Left cardiac atrium (tissue), 4 donors: ENCODE measurements at places on chromosomes 1 and 21.

- no peak for DNase-seq
Measured at GRCh38 chr1:20496241-20496661, 10.2 kb upstream of the CAMK2N1 start.

DNA sequence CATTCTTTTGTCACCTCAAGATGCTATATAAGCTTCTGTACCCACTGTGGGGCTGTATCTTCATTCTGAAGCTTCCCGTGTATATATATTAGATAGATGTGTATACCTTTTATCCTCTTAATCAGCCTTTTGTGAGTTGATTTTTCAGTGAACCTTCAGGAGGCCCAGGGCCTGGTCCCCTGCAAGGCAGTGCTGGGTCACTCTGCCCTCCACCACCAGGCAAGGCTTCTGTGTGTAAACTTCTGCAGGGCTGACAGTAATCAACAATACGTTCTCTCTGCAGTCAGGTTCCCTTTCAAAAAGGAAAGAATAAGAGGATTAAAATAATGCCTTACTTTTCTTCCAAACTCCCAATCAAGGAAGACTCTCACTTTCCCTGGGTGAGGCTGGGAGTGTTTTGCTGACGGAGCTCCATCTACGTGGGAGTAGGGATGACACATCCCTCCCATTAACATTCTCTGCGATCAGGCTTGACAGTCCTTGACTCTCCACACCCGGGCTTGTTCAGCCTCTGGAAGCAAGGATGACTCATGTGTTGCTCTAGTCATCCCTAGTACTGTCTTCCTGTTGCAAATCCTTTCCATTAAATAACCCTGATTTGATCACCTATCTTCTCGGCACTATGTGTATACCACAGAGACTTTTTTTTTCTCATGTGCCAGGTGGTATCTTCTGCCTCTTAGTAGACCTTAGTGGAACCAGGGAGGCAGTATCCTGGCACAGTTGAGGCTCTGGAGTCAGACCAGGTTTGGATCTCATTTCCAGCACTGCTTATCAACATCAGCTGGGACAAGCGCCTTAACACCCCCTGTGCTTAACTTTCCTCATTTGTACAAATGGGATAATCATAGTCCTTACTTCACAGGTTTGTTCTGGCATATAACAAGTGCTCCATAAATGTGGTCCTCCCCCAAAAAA, 70.3 kb upstream of the KCNK1 start:
- DNase-seq: peak; percentile 48

DNA sequence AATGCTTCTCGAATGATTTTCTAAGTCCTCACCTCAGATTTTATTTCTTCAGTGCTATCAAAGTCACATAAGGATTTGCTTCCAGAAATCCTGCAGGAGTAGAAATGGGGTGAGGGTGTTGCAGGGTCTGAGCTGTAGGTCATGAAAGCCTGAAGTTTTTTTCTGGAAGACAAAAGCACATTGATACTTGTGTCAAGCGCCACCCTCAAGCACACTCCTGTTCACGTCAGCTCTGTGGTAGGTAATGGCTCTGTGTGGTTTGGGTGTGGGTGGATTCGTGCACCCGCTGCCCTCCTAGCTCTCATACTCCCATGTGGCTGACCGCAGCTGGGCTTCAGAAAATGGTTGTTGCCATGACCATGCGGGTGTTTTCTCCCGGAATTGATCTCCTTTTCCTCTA, 39.9 kb downstream of the AKNAD1 start:
- DNase-seq: no peak

DNA sequence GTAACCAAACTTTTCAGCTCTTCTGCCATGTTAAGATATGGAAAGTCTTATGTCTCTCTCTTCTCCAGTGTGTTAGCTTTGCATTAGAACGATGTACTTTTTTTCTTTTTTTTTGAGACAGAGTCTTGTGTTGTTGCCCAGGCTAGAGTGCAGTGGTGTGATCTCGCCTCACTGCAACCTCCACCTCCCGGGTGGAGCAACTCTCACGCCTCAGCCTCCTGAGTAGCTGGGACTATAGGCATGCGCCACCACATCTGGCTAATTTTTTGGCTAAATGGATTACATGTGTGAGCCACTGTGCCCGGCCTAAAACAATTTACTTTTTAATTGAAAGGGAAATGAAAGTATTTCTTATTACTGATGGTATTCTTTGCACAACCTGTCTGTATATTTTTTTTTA, 35.8 kb downstream of the SPEN start:
- DNase-seq: no peak

DNA sequence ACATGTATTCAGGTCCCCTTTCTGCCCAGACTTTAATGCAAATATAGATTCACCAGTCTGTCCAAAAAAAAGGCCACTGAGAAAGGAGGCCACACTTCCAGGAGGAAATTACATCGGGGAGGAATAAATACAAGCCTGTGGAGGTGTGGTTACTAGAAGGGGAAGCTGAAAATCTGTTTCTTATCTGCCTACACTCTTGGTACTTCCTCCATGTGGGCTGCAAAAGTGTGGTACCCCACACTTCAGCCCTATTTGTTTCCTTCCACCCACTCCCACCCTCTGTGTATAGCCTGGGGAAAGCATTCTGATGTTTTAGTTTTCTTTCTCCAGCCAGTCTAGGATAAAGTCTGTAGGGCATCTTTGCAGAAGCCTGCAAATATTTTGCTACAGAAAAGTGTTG, 38.4 kb downstream of the UTP25 start:
- DNase-seq: no peak

GRCh38 chr1:96482616-96483015, 239.0 kb upstream of the PTBP2 start:
- DNase-seq: no peak

DNA sequence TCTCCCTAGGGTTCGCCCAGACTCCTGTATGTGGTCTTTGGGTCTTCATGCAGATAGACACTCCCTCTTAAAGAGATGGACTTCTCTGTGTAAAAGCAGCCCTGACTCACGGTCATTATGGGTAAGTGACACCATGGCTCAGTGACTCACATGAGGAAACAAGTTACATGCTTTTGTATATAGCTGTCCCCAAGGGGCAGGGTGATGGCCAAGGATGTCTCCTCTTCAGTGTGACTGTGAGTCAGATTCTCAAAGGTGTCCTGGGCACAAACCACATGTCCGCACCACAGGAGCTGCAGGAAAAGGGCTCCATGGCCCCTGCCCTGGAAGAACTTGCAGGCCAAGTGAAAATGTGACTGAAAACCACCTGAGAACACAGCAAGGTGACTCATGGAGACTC, 380.4 kb downstream of the NPHP4 start:
- DNase-seq: no peak

DNA sequence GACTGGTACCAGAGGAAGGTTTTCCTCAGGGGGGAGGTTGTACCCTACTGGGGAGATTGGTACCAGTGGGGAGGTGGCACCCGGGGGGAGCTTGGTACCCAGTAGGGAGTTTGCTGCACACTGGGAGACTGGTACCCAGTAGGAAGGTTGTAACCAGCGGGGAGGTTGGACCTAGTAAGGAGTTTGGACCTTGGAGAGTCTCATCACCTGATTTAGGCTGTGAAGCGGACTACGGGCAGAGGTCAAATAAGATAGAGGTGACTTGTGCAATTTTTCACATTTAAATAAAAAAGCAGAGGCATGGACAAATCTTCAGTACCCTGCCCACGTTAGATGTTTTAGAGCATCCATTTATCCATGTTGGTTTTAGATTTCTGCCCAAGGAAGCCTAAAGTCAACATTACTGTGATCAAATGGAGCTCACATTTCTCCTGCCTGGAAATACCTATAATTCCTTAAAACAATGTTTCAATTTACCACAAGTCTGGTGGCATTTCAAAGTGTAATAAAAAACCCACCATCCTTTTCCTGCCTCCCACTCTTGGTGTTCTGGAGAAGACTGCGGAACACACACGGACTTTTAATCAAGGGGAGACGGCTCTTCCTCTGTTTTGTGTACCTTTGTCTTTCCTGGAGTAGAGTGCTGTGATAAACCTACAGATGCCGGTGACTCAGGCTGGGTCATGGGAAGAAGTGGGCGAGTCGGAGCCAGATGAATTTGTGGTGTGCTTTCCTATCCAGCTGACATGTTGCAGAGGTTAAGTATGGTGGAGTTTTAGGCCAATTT, 36.2 kb upstream of the MRPS6 start:
- DNase-seq: no peak

DNA sequence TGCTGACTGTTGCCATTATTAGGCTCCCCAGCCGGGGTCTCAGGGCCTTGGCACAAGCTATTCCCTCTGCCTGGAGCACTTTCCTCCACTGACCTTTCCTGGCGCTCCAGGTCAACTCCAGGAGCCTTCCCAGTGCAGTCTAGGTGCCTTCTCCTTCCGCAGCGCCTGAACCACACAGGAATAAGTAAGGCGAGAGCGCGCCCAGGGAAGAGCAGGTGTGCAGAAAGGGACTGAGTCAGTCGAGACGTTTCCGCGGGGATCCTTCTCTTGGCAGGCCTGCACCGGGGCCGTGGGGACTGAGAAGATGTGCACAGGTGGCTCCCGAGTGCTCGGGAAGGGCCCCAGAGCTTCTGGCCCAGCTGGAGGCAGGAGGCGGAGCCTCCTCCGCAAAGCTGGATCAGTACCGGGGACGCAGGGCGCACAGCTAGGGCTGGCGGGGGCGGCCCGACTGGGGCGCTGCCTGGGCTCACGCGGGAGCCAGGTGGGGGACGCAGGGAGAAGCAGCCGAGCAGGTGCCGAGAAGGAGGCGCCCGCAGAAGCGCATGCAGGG, 765 bp upstream of the BMP8A start:
- DNase-seq: no peak

DNA sequence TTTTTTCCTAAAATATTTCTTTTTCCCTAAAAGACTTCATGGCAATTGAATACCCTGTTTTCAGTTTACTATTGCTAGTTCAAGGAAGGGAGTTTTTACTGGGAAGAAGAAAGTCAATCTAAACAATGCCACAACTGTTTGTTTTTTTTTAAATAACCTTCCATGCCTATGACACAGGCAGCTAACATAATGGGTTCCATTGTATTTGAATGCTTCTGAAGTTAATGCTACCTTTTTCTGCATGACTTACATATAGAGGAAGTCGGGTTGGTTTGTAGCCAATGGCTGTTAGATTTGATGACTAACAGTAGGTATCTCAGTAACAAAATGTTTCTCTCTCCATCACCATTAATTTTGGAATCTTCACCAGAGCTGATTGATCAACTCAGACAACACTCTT, 134.0 kb downstream of the KIF26B start:
- no peak for DNase-seq

- peak; percentile 38 for DNase-seq
Measured at GRCh38 chr1:237227476-237227875, 185.5 kb downstream of the RYR2 start.

- no peak for DNase-seq
Measured at GRCh38 chr1:4837031-4837600, 182.7 kb downstream of the AJAP1 start.

DNA sequence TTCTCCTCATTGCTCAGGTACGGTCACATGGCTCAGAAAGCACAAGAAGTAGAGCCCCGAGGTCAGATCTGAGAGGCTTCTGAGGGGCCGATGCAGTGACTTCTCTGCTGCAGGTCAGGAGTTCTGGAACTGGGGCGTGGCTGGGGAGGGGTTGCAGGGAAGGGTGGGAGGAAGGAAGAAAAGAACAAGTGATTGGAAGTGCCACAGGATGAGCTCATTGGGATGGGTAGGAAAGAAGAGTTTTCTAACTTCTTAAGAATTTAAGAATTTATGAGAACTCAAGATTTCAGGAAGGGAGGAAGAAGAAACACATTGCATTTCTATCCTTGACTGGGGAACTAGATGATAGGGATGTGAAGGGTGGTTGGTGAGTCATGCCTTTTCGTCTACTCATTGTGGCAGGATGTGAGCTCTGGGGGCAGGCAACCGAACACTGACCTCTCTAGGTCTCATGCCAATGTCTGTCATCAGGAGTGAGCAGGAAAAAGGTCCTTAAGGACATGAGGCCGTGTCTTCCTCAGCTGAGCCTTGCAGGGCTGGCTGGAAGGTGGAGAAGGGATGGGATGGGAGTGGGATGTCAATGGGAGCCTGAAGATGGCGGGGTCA, 497 bp downstream of the FCRLB start:
- DNase-seq: no peak

GRCh38 chr1:79362470-79362869, 355.9 kb upstream of the ADGRL4 start:
- no peak for DNase-seq

DNA sequence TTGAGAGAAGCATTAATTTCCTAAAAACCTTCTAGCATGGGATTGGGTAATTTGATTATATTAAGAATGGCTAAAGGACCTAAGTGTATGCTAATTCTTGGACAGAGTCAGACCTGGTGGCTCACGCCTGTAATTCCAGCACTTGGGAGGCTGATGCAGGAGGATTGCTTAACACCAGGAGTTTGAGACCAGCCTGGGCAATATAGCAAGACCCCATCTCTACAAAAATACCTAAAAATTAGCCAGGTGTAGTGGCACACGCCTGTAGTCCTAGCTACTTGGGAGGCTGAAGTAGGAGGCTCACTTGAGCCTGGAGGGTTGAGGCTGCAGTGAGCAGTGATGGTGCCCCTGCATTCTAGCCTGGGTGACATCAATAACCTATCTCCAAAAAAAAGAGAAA, 45.9 kb upstream of the BMP8A start:
- DNase-seq: no peak

DNA sequence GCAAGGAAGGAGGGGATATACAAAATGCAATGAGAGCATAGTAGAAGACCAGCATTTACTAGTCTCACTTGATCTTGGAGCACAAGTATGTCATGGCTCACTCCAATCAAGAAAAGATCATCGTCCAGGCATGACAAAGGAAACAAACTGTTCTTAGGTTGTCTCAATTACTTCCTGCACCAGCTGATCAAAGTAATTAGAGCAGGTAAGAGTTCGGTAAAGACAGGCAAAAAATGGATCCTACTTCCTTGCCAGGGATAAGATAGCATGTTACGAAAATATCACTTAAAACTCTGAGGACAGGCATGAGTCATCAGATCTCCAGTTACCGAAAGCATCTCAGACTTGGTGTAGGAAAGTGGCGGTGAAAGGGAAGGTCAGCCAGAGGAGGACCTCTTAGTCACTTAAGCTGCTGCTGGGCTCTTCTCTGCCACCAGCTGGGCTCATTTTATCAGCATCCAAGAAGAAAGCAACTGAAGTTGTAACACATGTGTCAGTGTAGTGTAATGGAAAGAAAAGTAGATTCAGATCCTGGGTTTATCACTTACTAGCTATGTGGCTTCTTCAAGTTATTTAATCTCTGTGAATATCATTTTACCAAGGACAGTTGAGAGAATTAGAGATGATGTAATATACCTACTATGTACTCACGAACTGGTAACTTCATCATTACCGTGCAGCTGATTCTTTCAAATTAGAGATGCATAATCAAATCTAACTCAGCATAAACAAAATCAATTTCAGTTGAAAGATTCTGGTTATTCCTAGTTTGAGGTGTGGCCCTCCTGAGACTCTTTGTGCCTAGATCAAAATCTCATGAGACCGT, 46.8 kb downstream of the XCL1 start:
- peak; percentile 48 for DNase-seq
